Activated CD4-positive, alpha-beta T cell treated with anti-CD3 and anti-CD28 coated beads, Interleukin-2, amount 50 U/mL, for 16 hours (primary cell): ENCODE measurements at places on chromosomes 5 and 9.

GRCh38 chr9:104783588-104783987, 19.7 kb downstream of the NIPSNAP3B start:
- no peak for DNase-seq

DNA sequence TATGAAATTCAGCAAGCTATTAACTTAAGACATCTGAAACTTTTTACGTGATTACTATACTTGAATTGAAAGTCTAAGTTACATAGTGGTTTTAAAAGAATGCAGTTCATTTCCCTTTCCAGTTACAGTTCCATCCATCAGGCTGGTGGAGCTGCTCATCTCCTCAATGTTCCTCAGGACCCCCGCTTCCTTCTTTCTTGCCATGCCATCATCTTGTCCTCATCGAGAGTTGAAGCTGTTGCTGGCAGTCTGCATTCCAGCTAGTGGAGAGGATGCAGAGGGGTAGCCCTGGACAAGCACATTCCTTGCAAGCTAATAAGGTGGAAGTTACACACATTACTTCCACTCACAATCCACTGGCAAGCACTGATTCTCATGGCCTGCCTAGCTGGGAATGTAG, 8.8 kb upstream of the RNF183 start:
- no peak for DNase-seq

DNA sequence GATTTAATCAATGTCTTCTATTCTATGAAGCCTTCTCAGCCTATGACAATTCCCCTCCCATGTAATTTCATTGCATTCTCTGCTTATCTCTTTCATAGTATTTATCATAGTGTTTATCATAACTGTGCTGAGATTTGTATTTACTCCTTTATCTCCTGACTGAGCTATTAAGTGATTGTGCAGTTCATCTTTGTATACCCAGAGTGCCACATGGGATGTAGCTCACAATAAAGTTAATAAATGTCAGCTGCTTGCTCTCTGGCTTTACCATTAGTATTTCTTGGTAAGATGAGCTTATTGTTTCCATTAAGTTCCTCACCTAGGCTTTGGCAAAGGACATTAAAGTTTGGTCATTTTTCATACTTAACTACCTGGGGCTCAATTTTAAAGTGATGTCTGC, 275.1 kb upstream of the MPDZ start:
- DNase-seq, result no peak

DNA sequence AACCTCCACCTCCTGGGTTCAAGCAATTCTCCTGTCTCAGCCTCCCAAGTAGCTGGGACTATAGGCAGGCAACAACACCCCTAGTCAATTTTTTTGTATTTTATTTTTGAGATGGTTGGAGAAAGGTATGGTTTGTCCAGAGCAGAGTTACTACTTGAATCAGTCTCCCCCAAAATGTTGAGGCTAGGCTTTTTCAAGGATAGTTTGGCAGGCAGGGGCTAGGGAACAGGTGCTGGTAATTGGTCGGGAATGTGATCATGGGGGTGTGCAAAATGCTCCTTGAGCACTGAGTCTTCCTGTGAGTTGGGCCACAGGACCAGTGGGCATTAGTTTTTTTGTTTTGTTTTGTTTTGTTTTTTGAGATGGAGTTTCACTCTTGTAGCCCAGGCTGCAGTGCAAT, 28.3 kb upstream of the PRRC2B start:
- DNase-seq, result no peak

GRCh38 chr5:123220621-123221146, 131.6 kb downstream of the PRDM6 start:
- no peak for DNase-seq

DNA sequence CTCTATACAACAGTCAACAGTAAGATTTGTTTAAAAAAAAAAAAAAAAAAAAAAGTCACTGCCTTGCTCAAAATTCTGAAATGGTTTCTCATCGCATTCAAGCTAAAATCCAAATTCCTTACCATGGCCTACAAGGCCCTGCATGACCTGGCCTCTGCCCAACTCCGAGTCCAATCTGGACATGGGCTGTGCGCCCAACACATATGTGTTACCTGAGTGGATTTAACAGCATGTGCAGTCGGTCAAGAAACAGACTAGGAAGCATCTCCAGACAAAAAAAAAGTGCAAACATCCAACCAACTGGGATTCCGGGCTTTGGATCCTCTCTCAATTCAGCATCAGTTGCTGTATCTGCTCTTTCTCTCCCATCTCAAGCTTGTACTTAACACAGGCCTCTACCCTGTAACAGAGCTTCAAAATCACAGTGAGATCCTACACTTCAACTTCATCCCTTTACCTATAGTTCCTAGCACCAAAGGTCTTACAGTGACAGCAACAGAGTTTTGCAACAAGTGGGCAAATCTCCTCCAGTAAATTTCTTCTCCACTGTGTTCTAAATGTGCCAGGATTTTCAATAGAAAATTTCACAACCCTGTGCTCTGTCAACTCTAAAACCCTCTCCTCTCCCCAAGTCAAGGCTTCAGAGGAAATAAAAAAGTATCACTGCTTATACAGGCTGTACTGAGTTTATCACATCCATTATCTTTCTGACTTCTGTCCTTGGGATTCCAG, 19.6 kb downstream of the ZNF608 start:
- DNase-seq, result no peak

- DNase-seq, result no peak
These were observed 55.9 kb downstream of the ADAM19 start for GRCh38 chr5:157519579-157520253.

GRCh38 chr5:74095871-74096270, 469.9 kb downstream of the ARHGEF28 start:
- no peak for DNase-seq

GRCh38 chr9:133956520-133957076, 35.5 kb downstream of the VAV2 start:
- DNase-seq, result no peak

DNA sequence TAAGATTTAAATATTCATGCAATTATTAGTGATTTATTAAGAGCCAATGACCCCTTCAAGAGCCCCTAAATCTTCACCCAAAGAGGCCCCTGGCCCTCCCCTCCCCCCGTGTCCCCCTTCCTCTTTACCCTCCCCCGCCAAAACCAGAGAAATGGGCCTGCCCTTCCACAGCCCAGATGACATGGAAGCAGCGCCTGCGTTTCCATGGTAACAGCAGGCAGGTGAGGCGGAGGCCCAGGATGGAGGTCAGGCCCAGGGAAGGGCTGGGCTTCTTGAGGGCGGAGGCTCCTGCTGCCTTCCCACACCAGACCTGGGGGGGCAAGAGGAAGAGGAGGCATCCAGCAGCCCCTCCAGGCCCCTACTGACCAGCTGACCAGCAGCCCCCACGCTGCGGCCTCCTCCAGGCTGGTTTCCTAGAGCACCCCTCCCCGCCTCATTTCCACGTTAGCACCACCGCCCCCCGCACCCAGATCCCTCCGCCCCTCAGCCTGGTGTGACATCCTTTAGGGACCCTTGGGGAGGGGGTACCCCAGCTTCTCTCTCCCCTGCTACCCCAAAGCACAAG, 37.4 kb downstream of the UNC5A start:
- no peak for DNase-seq

DNA sequence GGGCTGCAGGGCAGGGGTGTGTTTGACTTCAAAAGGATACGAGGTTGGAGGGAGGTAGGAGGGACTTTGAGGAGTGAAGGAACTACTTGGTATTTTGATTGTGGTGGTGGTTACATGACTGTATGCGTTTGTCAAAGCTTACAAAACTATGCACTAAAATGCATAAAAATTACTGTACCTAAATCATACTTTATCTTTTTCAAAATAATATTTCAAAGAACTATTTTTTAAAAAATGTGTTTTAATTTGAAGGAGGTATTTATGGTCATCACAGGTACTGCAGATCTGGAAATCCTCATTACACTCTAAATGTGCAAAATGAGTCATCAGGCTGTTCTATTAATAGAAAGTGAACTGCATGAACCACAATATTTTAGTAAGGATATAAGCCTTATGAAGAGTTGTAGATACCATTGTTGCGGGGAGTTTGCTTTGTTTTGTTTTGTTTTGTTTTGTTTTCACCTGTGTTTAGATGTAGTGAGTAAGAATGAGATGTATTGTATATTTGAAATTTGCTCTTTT, 116.9 kb downstream of the ARRDC3 start:
- DNase-seq, result peak; percentile 45

- DNase-seq, result no peak
These were observed 92.1 kb downstream of the TLE4 start for GRCh38 chr9:79663878-79664277.

DNA sequence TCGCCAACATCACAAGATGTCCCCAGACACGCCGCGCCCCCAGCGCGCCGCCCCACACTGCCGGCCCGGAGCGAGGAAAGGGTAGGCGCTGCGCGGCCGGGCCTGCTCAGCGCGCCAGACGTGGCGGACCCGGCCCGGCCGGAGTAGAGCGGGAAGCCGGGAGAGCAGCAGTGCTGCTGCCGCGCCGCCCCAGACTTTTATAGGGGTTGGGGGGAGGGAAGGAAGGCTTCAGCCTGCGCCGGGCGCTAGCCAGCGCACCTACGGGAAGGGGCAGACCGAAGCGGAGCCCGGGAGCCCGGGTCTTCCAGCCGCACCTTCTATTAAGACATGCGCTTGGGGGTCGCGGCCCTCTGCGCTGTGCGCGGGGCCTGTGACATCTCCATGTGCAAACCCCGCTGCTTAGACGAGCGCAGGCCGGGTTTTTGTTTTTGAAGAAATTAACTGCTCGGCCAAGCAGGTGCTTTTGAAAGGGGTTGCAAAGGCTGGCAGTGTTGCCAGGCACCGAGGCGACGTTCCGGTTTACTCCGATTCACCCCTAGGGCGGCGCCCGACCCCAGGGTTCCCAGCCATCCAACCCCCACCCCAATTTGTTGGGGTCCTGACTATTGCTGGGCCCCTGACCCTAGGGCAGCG, 353 bp upstream of the PAX5 start:
- DNase-seq, result peak; percentile 37

DNA sequence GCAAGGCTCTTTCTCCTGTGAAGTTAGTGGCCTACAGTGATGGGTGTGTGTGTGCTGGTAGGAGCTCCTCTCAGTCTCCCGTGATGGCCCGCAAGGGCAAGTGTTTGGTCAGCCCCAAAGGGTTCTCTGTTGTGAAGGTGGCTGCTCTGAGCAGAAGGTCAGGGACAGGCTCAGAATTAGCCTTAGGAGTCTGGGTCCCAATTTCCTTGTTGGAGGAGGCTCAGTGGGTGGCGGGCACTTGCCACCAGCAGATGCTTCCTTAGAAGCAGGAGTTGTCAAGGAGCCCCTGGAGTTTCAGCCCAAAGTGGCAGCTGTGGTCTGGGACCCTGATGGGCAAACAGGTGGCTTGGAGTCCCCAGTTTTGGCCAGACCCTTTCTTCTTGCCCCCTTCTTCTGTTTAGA, 154.4 kb downstream of the MACROH2A1 start:
- no peak for DNase-seq

DNA sequence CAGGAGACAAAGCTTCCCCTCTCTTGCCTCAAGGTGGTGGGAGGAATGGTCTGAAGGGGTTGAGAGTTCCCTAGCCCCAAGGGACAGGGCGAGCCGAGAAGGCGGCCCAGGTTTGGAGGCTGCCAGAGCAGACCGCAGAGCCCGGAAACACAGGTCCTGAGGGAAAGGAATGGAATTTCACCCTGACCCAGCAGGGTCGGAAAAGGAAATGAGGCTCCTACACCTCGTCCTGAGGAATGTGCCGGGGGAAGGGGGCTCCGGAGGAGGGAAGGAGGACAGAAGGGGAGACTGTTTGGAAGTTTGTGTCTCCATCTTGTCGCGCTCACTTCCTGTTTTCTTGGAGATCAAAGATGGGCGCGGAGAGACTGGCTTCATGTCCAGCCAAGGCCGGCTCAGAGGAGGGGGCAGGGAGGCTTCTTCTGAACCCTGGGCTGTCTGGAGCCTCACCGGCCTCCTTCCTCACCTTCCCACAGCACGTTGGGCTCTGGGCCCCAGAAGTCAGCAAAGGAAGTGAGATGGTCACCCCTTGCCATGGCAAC, 9.6 kb downstream of the ENG start:
- no peak for DNase-seq

DNA sequence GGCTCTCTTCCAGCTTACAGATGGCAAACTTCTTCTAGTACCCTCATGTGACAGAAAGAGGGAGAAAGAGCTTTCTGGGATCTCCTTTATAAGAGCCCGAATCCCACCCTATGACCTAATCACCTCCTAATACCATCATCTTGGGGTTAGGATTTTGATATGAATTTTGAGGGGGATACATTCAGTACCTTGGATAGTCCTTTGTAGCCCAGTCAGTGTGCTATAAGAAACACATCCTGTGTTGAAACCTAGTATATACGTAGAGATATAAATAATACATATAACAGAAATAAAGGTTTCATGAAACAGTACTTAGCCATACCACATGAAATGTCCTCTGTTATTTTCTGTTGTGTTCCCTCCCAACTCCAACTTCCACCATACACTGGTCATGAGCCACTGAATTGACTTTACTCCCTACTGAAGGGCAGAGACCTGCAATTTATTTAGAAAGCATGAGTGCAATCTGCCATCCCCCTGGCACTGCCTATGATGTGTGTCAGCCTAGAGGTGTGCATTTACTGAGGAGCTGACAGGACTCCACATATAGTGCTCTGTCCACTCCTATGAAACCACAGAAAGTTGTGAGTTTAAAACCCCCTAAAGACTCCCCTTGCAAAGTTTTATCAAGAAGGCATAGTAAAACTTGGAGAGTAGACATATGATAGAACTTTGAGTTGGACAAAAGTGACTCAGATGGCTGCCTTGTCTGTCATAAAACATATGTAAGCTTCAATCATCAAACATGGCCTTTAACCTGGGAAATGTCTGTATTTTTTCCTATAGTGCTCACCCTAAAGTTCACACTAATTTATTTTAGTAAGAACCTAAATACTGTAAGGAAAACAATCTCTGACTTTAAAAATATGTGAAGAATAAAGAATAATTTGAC, 12.8 kb downstream of the PIP5K1B start:
- no peak for DNase-seq
